NCI-H1694 treated with DMSO at 0.1 percent for 48 hours (cell line): ENCODE measurements at places on chromosomes 11 and 22.

GRCh38 chr22:50267591-50268390 lies 2.4 kb downstream of the MAPK11 start:
- DNase-seq, result no peak

DNA sequence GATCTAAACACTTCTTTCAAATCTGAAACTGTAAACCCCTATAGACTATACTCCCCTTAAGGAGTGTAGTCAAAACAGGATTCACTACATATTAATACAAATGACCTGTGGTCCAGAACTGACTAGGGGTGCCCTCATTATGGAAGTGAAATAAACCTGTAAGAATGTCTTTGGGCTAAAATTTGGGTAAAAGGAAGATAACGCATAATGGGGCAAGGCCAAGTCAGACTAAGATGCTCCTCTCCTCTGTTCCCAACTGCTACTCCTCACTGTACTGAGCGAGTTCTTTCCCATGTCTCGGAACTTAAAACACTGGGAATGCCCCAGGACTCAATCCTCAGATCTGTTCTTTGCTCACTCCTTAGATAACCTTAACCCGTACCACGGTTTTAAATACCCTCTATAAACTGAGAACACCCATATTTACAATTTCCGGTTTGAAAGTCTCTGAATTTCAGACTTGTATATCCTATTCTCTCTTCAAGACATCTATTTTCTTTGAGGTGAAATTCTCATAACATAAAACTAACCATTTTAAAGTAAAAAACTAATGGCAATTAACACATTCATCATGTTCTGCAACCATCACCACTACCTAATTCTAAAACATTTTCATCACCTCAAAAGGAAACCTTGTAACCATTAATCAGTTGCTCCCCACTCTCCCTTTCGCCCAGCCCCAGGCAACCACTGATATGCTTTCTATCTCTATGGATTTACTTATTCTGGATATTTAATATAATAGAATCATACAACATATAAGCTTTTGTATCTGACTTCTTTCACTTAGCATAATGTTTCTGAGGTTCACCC lies 4.0 kb downstream of the THAP12 start:
- DNase-seq, result no peak

DNA sequence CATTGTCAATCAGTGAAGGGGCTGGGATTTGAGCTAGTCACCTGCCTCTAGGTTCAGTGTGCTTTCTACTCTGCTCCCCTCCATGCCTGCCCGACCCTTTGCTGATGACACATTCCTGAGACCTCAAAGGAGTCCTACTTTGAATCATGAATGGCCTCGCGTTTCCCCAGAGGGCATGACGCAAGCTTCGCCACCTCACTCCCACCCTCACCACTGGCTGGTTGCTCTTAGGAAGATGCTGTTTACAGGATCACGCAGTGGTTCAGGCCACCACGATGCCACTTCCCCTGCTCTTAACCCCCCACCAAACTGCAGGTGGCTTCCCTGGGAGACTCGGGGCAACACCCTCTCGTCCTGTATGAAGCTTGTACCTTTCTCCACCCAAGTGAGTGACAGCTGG lies 62.9 kb upstream of the B3GAT1 start:
- DNase-seq, result no peak

DNA sequence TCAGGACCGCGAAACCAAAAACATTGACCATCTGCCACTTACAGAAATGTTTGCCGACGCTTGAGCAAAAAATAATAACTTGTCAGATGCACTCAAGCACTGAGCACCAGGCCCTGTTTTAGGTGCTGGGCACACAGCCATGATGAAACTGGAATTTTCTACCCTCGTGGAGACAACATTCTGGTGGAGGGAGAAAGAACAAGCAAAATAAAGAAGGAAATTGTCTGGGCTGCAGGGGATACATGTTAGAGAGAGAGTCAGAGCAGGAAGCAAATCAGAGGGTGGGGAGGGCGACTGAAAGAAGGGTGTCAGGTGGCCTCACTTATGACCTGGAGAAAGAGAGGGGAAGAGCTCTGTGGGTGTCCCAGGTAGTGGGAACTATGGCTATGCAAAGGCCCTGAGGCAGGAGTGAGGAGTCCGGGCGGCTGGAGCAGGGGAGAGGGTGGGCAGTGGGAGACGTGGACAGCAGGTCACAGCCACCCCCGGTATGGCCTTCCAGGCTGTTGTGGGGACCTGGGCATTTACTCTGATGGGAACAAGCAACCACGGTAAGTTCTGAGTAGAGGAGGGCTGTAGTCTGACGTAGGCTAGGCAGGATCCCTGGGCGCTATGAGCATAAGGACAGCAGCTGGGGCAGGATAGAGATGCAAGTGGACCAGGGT lies 78.8 kb downstream of the MYEOV start:
- peak; percentile 2 for DNase-seq

DNA sequence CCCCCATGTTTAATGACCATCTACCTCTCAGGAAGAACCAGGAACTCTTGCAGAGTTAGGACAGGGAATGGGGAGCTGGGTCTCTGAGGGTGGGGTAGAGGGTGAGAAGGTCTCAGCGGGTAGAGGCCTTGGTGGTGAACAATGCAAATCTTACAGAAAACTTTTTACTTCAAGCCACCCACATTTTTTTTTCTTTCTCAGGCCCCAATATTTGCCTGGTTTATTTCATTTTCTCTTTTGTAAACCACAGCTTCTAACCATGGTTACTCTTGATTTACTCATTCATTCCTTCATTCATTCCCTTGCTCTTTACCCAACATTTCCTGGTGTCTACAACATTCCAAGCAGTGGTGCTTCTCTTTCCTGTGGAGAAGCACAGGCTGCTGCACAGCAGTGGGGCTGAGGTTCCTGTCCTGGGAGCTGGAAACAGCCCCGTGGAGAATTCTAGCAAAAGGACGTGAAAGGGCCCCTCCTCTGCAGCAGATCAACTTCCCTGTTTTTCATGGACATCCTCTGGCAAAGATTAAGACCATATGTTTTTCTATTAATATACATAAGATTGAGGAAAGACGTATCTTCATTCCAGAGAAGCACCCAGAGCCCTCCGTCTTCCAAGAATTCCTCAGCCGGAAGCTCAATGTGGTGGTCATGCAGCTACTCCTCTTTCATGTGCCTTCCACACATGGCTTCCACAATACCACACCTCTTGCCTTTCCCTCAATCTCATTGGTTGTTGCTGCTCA lies 224.4 kb upstream of the SESN3 start:
- no peak for DNase-seq

GRCh38 chr11:46541593-46542371 lies 52.0 kb downstream of the AMBRA1 start:
- no peak for DNase-seq
